Activated CD4-positive, alpha-beta memory T cell treated with anti-CD3 and anti-CD28 coated beads for 36 hours (primary cell): ENCODE measurements at places on chromosomes 7 and 10. TPM values are rescaled to one million over a fixed set of nuclear protein-coding genes. Genes with fewer than 3 reads are reported as not detected.
A peak's percentile ranks its signal among the peaks of the same experiment; 100 is the strongest.

The STRIP2 gene
- total RNA-seq, result 62.0 TPM

DNA sequence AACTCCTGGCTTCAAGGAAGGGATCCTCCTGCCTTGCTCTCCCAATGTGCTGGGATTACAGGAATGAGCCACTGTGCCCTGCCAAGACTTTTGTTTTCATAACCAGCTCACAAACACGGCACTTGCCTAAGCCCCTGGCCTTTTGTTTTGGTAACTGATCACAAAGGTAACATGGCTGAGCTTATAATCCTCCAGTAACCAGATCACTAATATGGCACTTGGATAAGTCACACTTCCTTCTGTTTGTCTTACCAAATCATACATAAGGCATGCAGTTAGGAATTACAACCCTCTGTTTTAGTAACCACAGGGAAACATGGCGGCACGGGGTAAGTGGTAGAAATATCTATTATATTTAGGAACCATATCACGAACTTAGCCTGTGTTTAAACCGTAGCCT, 577.1 kb downstream of the CALN1 start:
- no peak overlapping the region for H3K4me3 ChIP-seq
- H3K4me1 ChIP-seq, result no peaks in the 10 kb centered on the region
- no peaks in the 10 kb centered on the region for H3K27me3 ChIP-seq
- H3K27ac ChIP-seq, result no peak overlapping the region

GRCh38 chr10:21174715-21175495, 277.8 kb upstream of the NEBL start:
- no peak for DNase-seq
- H3K27me3 ChIP-seq, result peaks cover 34% of the 10 kb centered on the region
- no peaks in the 10 kb centered on the region for H3K36me3 ChIP-seq
- peak overlapping the region; percentile 16 for H3K4me3 ChIP-seq

- H3K36me3 ChIP-seq, result no peaks in the 10 kb centered on the region
- H3K4me3 ChIP-seq, result no peak overlapping the region
- H3K27me3 ChIP-seq, result no peaks in the 10 kb centered on the region
- H3K27ac ChIP-seq, result no peak overlapping the region
Measured at GRCh38 chr7:28591725-28592349, 179.5 kb downstream of the CREB5 start.

- no peak overlapping the region for H3K27ac ChIP-seq
- no peak for DNase-seq
- no peaks in the 10 kb centered on the region for H3K4me1 ChIP-seq
- no peaks in the 10 kb centered on the region for H3K27me3 ChIP-seq
- no peaks in the 10 kb centered on the region for H3K36me3 ChIP-seq
- H3K4me3 ChIP-seq, result no peak overlapping the region
Measured at GRCh38 chr7:135078051-135078450, 69.8 kb upstream of the TMEM140 start.

DNA sequence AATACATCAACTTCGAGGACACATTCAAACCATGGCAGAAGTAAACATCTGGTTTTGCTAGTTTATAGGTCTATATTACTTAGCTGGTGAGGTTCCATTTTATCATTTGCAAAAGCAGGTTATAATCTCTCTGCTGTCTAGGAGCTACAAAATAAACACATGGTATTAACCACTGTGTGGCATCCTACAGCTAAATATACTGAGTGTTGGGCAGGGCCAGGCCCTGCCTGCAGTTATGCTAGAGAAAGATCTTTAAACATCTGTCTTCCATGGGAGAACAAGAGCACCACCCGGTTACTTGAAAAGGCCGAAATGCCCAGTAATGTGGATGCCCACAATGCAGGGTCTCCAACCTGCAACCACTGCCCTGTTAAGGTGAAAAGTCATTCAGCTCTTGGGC, 20.6 kb upstream of the FKBP9 start:
- H3K27ac ChIP-seq, result no peak overlapping the region
- no peaks in the 10 kb centered on the region for H3K27me3 ChIP-seq
- no peak for DNase-seq
- H3K4me3 ChIP-seq, result no peak overlapping the region

The TMEM236 gene
- 0.07 TPM for total RNA-seq

The HEPACAM2 gene
- not detected for total RNA-seq

DNA sequence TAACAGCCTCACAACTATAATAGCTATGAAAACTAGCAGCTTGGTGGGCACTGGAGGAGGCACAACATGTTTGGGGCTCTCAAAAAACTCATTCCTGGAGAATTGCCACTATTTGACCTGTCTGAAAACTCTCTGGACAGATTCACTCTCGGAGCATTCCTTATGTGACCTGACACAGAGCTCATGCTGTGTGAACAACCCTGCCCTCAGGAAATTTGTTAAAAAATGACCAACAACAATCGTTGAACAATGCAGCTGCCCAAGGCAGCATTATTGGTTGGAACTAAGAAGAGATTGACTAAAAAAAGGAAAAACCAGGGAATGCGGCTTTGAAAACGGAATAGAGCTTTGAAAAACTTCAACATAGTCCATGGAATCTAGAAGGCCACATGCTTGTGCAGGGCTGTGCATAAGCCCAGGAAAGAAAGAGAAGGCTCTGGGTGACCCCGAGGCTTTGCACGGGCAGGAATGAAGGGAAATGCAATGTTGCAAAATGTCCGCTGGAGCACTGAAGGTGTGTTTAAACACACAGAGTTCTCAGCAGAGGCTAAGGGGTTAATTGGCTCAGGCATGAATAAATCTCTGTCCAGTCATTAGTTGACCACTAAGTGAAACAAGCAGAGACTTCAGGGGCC, 52.8 kb downstream of the NAMPT start:
- H3K4me3 ChIP-seq, result no peak overlapping the region
- peaks cover 19% of the 10 kb centered on the region for H3K27me3 ChIP-seq

- peaks cover 18% of the 10 kb centered on the region for H3K36me3 ChIP-seq
- H3K27ac ChIP-seq, result no peak overlapping the region
- no peak for DNase-seq
- H3K27me3 ChIP-seq, result no peaks in the 10 kb centered on the region
Measured at GRCh38 chr10:22912763-22913384, 15.0 kb upstream of the ARMC3 start.

The HOXA13 gene
- not detected for total RNA-seq

GRCh38 chr10:122258136-122259074, 12.7 kb upstream of the BTBD16 start:
- H3K27ac ChIP-seq, result no peak overlapping the region
- H3K27me3 ChIP-seq, result peaks cover 18% of the 10 kb centered on the region
- no peak for DNase-seq
- no peaks in the 10 kb centered on the region for H3K36me3 ChIP-seq
- H3K4me1 ChIP-seq, result no peaks in the 10 kb centered on the region
- no peak overlapping the region for H3K4me3 ChIP-seq

The HOXA4 gene
- not detected for total RNA-seq

DNA sequence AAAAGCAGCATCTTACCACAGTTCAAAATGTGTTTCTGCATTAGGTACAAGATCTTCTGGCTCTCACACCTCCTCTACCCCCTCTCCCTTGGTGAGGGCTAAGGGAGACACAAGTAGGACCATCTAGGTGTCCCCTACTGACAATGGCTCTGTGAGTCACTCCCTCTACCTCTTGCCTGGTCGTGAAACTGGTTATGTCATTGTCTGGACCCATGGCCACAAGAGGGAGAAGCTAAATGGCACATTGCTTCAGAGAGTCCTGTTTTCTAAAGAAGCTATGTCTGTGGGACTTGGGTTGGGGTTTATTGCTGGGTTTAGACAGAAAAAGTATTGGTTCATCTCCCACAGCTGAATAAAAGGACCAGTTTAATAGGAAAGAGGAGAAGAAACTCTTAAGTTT, 4.0 kb upstream of the PLXNA4 start:
- H3K36me3 ChIP-seq, result no peaks in the 10 kb centered on the region
- DNase-seq, result no peak
- peaks cover 36% of the 10 kb centered on the region for H3K27me3 ChIP-seq
- H3K27ac ChIP-seq, result no peak overlapping the region
- H3K4me3 ChIP-seq, result no peak overlapping the region

The SPDYE1 gene
- total RNA-seq, result not detected

DNA sequence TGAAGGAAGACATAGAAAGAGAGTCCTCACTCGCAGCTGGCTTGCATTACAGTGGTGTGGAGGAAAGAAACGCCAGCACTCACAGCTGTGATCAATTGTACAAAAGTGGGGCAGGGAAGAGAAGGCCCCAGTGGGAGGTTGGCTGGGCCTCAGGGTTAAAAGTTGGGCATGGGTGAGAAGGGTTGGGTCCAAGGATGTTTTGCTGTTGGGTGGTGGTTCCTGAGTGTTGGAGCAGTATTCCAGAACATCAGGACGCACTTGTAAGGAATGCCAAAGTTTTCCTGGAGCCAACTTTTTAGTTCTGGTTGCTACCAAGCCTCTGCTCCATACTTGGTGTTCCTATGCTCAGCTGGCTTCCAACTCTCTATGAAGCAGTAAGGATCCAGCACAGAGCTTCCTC, 55.4 kb upstream of the MKRN1 start:
- H3K36me3 ChIP-seq, result no peaks in the 10 kb centered on the region
- no peak overlapping the region for H3K27ac ChIP-seq
- H3K4me1 ChIP-seq, result no peaks in the 10 kb centered on the region
- H3K4me3 ChIP-seq, result no peak overlapping the region

- peaks cover 31% of the 10 kb centered on the region for H3K27me3 ChIP-seq
- H3K4me1 ChIP-seq, result peaks cover 8% of the 10 kb centered on the region
- no peak overlapping the region for H3K27ac ChIP-seq
- no peaks in the 10 kb centered on the region for H3K36me3 ChIP-seq
Measured at GRCh38 chr7:150958597-150958996, 19.5 kb downstream of the KCNH2 start.

GRCh38 chr10:108385963-108386362, 1221.5 kb upstream of the SORCS1 start:
- H3K4me1 ChIP-seq, result no peaks in the 10 kb centered on the region
- no peaks in the 10 kb centered on the region for H3K27me3 ChIP-seq
- H3K4me3 ChIP-seq, result no peak overlapping the region
- DNase-seq, result no peak

- DNase-seq, result peak; percentile 43
- H3K4me1 ChIP-seq, result peaks cover 16% of the 10 kb centered on the region
- peaks cover 55% of the 10 kb centered on the region for H3K36me3 ChIP-seq
- H3K27me3 ChIP-seq, result no peaks in the 10 kb centered on the region
Measured at GRCh38 chr7:158650821-158651225, 53.8 kb downstream of the NCAPG2 start.

GRCh38 chr7:6623589-6624245, 8.3 kb downstream of the ZNF853 start:
- H3K27ac ChIP-seq, result peak overlapping the region; percentile 35
- peaks cover 37% of the 10 kb centered on the region for H3K4me1 ChIP-seq
- peak; percentile 41 for DNase-seq
- H3K36me3 ChIP-seq, result no peaks in the 10 kb centered on the region
- H3K27me3 ChIP-seq, result no peaks in the 10 kb centered on the region

GRCh38 chr7:35707422-35707821, 12.5 kb upstream of the HERPUD2 start:
- DNase-seq, result no peak
- no peak overlapping the region for H3K27ac ChIP-seq
- no peaks in the 10 kb centered on the region for H3K27me3 ChIP-seq
- H3K4me3 ChIP-seq, result no peak overlapping the region
- peaks cover 8% of the 10 kb centered on the region for H3K4me1 ChIP-seq
- no peaks in the 10 kb centered on the region for H3K36me3 ChIP-seq

The CPN1 gene
- not detected for total RNA-seq

- peaks cover 2% of the 10 kb centered on the region for H3K27me3 ChIP-seq
- H3K4me1 ChIP-seq, result no peaks in the 10 kb centered on the region
- no peak overlapping the region for H3K4me3 ChIP-seq
- no peaks in the 10 kb centered on the region for H3K36me3 ChIP-seq
- no peak for DNase-seq
Measured at GRCh38 chr10:96252730-96253129, 18.6 kb downstream of the BLNK start.
